ENCODE measurements at places on chromosomes 7 and 10.

DNA sequence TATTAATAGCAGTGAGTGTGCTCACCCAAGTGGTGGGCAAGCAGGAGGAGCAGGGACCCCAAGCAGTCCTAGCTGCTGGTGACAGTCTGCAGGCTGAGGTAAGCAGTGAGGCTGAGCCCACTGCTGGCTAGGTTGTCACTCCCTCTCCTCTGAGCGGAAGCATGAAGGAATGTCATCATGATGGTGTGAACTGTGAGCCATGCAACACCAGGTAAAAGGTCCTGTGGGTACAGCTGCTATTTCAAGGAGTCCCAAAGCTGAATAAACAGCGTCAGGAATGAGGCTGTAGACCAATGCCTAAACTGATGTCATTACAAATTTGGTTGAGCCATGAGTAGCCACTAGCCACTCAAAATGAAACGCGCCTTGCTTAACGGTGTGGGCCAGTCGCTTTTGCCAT lies 126.1 kb downstream of the RNF32 start:
- H3K27me3 ChIP-seq, result no peaks in the 10 kb centered on the region
- no peak overlapping the region for H3K4me3 ChIP-seq
- no peak for DNase-seq
- no peak overlapping the region for H3K27ac ChIP-seq
- H3K4me1 ChIP-seq, result no peaks in the 10 kb centered on the region

DNA sequence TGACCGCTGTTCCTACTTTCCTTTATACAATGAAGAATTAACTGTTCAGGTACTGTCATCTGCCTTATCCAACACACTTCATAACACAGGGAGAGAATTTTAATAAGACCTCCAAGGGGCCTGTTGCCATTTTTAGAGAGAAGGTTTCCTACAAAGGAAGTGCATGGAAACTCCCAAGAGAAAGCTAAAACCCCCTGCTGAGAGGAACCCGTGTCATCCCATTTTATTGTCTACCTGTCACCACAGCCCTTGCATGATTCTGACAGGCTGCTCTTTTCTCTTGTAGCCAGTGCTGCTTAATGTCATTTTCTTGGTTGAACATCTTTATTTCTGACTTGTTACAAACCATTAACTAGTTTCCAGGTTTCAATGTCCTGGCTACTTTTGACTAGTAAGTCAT lies 98.4 kb downstream of the SNX10 start:
- no peaks in the 10 kb centered on the region for H3K27me3 ChIP-seq
- no peak overlapping the region for H3K4me3 ChIP-seq
- H3K4me1 ChIP-seq, result no peaks in the 10 kb centered on the region
- no peak for DNase-seq
- no peak overlapping the region for H3K27ac ChIP-seq

DNA sequence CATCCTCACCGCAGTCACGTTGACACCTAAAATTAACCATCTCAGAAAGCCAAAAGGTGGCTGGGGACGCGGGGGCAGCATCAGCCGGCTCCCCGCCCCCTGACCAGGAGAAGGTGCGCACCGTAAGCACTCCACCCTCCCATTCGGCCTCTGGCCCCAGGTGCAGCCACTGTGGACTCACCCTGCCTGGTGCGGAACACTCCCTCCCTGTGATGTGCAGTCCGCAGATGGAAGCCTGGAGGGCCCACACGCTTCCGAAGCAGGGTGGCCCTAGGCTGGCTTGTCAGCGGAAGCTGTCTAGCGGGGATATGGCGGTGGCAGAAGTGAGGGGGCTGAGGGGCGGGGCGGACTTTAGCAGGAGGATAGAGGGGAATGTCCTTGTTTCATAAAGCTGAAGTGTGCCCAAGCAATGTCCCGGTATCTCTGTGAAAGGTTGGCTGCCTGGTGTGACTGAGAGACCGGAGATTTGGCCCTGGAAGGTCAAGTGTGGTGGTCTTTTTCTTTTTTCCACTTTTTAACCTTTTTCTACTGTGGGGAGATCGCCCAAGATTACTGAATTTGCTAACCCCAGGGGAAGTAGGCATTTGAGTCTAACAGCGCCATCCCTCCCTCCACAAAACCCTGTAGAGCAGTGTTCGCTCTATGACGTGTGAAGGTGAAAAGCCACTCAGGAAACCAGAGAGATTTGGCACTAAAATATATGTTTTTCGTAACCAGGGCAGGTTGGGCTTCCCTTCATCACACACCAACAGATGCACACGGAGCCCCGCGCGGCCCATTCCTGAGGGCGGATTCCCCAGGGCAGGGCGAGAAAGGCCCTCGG lies 74.7 kb downstream of the CXCL12 start:
- H3K4me3 ChIP-seq, result no peak overlapping the region
- H3K27ac ChIP-seq, result peak overlapping the region; percentile 50
- H3K4me1 ChIP-seq, result peaks cover 9% of the 10 kb centered on the region
- H3K36me3 ChIP-seq, result no peaks in the 10 kb centered on the region
- H3K27me3 ChIP-seq, result no peaks in the 10 kb centered on the region
- DNase-seq, result no peak

DNA sequence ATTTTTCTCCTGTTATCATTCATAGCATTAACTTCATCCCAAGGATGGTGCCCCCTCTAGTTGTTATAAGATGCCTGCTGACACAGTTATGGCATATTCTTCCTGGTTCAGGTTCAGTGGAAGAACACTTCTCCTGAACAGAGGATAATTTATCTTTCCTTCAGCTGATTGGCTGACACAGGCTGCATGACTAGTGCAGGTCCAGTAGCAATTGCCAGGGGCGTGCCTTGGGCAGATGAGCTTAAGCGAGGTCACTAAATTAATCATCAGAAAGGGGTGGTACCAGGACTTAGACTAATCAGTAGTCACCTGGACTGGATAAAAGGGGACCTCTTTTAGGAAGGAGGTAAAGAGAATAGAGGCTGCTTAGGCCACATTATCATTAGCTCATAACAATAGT lies 42.3 kb downstream of the BZW2 start:
- no peak for DNase-seq
- H3K27ac ChIP-seq, result no peak overlapping the region
- no peaks in the 10 kb centered on the region for H3K4me1 ChIP-seq
- H3K27me3 ChIP-seq, result no peaks in the 10 kb centered on the region
- H3K4me3 ChIP-seq, result no peak overlapping the region
- H3K36me3 ChIP-seq, result no peaks in the 10 kb centered on the region

GRCh38 chr10:101230183-101230917 lies 1.1 kb upstream of the LBX1 start:
- H3K36me3 ChIP-seq, result no peaks in the 10 kb centered on the region
- H3K4me3 ChIP-seq, result peak overlapping the region; percentile 61
- H3K4me1 ChIP-seq, result peaks cover 14% of the 10 kb centered on the region

GRCh38 chr10:110556969-110557601 lies 10.4 kb upstream of the SMC3 start:
- no peaks in the 10 kb centered on the region for H3K27me3 ChIP-seq
- no peak for DNase-seq
- H3K36me3 ChIP-seq, result no peaks in the 10 kb centered on the region
- no peaks in the 10 kb centered on the region for H3K4me1 ChIP-seq

- H3K4me1 ChIP-seq, result no peaks in the 10 kb centered on the region
- H3K4me3 ChIP-seq, result peak overlapping the region; percentile 66
- DNase-seq, result peak; percentile 32
- peak overlapping the region; percentile 93 for H3K27ac ChIP-seq
- no peaks in the 10 kb centered on the region for H3K36me3 ChIP-seq
- no peaks in the 10 kb centered on the region for H3K27me3 ChIP-seq
Observed at GRCh38 chr7:26857506-26858240, 6.7 kb downstream of the SKAP2 start.
